ENCODE measurements at places on chromosomes 3 and 15.

- no peak for DNase-seq
Measured at GRCh38 chr3:172987273-172987672, 153.8 kb downstream of the SPATA16 start.

DNA sequence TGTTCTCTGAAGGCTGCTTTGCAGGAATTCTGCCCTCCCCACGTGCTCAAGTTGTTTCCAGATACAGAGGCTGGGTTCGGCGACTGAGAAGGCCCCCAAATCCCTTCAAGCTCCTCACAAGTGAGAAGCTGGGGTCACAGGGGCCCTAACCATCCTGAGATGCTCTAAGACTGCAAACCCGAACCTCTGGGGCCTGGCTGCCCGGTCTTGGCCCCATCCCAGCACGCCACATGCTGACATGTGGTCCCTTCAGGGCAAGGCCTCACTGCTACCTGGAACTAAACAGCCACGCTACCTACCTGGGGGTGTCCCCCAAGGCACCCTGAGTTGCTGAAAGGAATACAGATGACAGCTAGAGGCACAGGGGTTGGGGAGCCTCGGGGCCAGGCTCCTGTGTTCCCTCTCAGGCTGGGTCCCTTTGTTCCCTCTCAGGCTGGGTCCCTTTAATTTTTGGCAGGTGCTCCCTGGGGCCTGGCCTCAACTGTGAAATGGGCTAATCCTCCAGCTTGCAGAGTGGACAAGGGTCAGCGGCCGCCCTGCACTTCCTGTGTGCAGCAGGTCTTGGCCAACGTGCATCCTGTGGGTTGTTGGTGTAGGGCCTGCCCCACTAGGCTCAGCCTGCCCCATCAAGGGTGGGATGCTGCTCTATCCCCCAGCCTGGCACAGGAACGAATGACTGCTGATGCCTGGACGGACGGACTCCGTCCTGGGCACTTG, 32.5 kb downstream of the KLHL25 start:
- DNase-seq = no peak

GRCh38 chr3:73143401-73143800, 81.9 kb downstream of the EBLN2 start:
- no peak for DNase-seq

GRCh38 chr15:51558876-51559275, 63.7 kb downstream of the DMXL2 start:
- no peak for DNase-seq

GRCh38 chr15:99562238-99562637, 3.5 kb upstream of the MEF2A start:
- DNase-seq = no peak

GRCh38 chr15:92014281-92015030, 160.9 kb downstream of the SLCO3A1 start:
- DNase-seq = no peak

DNA sequence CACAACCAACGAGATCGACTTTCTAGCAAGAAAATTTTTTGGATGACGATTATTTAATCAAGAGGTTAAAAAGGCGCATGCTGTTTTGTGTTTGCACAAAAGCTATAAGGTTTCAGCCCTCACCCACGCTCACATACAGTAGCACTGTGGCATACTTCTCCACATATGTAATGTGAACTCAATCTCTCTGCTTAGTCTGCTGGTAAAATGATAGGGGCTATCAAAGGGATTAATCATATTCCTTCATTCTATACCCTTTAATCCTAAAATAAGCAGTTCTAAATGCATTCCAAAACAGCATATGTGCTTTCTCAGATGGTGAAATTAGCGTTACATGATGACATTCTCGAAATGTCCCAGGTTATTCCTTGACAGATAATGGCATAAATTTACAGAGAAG, 196.9 kb upstream of the PRICKLE2 start:
- no peak for DNase-seq

GRCh38 chr15:69820819-69821218, 276.9 kb downstream of the TLE3 start:
- no peak for DNase-seq

DNA sequence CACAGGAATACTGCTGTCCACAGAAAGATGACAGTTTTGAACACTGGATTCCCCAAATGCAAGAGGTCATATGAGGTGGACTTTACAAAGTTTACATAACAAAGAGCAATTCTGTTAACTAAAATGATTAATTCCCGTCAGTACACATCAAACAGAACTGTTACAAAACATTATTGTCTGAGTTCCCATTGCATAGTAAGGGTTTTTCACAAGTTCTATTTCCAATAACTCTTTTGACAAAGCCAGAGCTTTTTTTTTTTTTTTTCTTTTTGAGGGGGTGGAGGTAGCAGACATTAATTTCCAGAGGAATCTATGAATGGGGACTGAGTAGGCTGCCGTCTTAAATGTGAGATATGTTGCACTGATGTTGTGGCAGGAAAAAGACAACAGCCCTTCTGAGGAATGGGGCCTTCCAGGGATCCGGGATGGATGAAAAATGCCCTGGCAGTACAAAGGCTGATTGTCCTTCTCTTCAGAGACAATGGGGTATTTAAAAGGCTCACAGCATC, 178.1 kb upstream of the KBTBD8 start:
- no peak for DNase-seq

DNA sequence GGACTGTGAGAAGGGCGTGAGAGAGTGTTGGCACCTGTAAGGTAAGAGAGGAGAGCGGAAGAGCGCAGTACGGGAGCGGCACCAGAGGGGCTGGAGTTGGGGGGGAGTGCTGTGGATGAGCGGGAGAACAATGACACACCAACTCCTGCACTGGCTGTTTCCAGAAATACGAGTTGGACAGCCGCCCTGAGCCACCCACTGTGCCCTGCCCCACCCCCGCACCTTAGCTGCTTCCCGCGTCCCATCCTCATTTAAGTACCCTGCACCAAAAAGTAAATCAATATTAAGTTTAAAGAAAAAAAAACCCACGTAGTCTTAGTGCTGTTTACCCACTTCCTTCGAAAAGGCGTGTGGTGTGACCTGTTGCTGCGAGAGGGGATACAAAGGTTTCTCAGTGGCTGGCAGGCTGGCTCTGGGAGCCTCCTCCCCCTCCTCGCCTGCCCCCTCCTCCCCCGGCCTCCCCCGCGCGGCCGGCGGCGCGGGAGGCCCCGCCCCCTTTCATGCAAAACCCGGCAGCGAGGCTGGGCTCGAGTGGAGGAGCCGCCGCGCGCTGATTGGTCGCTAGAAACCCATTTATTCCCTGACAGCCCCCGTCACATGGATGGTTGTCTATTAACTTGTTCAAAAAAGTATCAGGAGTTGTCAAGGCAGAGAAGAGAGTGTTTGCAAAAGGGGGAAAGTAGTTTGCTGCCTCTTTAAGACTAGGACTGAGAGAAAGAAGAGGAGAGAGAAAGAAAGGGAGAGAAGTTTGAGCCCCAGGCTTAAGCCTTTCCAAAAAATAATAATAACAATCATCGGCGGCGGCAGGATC, at the start of gene SOX2:
SOX2 (plus strand) TSS at position 601 of the 811 bp plus-strand sequence. CDS start 436 bp downstream, outside the sequence.
- no peak for DNase-seq

- DNase-seq = no peak
Measured at GRCh38 chr3:85051786-85052185, 93.0 kb downstream of the CADM2 start.

GRCh38 chr15:61053401-61053965, 175.6 kb downstream of the RORA start:
- DNase-seq = no peak

DNA sequence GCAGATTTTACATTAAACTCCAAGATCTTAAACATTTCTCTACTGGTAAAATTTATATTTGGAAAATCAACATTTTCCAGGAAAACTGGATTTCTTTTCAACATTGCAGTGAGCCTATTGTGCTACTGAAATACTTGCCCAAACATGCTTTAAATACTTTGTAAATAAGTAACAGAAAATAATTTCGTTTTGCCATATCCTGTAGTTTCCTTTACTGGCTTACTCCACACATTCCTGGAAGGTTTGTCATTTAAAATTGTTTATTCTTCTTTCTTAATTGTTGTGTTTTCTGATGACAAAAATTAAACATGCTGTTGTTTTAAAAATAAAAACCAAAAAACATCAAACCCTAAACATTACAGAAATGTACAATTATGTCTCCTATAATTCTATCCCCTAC, 22.0 kb downstream of the ACAD11 start:
- no peak for DNase-seq

DNA sequence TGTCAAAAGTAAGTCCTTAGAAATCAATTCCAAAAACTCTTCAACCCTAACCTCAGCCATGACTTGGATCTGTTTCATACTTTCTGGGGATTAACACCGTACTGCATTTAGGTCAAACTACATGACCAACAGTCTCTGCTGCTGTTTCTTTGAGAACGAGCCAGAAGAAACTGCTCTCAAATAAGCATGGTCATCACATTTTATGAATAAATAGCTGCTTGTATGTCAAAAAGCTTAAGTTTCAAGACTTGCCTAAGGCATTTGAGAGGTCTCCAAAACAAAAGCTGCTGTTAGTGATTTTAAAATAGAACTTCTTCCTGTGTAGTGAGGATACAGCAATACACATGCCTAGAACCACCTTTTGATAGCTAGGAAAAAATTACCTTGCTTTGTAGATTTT, 166.3 kb upstream of the CHRM5 start:
- no peak for DNase-seq

GRCh38 chr3:187293516-187294430, 2.2 kb upstream of the MASP1 start:
- no peak for DNase-seq

GRCh38 chr3:39189959-39190269, 2.5 kb downstream of the XIRP1 start:
- DNase-seq = no peak

DNA sequence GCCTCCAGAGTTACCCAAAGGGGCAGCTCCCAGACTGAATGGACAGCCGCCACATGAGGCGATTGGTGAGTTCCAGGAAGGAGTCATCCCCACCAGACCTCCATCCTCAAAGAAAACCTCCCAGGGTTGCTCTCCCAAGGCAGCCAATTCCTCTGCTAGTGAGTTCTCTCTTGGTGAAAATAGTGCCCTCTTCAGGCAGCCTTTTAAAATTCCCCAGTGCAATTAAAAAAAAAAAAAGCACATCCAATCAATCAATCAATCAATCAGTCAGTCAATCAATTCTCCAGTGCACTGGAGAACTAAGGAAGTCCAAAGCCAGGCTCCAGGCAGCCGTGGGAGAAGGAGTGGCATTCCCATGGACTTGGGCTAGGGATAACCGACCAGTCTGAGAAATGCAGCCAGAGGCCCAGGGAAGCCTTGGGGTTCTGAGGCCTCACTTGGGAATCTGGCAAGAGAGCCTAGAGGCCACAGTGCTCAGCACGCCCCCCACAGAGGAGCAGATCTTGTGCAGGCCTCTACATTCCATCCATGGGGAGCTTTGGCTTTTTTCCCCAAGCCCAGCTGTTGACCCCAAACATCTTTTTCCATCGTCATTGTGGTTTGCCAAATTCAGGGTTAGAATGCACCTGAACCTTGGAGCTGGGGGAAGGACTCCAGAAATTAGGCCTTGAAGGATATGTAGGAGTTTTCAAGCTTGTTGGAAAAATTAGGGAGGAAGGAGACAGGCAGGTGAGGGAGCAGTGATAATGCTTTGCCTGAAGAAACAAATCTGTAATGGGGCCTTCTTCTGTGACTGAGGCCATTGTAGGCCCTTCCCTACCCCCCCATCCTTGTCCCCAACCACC, 4.8 kb downstream of the PAQR5 start:
- no peak for DNase-seq

GRCh38 chr3:122898298-122898697, 103.4 kb downstream of the SLC49A4 start:
- DNase-seq = no peak

DNA sequence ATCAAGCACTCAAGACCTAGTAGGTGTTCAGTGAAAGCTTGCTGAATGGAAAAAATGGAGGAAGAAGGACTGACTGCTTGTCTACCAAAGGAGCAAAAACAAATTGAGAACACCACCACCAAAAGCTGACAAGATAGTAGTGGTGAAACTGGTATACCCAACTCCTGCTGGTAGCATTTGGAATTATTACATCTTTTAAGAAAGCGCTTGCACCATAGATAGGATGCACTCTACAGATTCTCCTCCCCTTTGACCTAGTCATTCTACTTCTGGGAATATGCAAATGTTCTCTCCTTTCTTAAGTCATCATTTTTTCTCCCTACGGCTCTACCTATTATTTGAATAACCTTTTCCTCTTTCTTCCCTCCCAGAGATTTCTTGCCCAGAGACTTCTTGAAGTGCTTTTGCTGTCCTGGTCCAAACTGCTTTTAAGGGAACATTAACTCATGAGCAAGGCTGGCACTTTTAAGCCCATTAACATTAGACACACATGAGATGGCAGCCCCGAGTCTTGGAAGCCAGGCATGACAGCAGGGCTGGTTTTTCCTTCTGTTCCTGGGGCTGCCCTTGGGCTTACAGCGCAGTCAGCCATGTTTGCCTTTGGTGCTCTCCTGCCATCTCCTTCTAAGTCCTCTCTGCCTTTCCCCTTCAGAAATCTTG, 75.0 kb upstream of the TLE3 start:
- no peak for DNase-seq

GRCh38 chr3:22319446-22319845, 568.4 kb upstream of the ZNF385D start:
- no peak for DNase-seq

- no peak for DNase-seq
Measured at GRCh38 chr3:16031434-16031833, 143.0 kb upstream of the GALNT15 start.

DNA sequence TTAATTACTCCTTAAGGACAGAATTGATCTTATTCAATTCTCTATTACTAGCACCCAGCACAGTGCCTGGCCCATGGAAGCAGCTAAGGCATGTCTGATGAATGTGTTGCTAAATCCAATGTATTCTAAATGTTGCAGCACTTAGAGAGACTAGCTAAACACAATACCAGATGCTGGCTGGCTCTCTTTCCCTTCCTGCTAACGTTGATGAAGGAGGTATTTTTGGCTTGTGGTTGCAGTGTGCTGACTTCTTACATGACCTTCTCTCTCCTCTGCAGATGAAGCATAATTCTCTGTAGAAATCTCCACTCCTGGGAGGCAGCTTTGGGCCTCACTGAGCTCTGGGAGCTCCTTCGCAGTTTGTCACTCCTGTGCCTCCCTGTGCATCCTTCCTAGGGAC, 183.6 kb downstream of the PEX5L start:
- no peak for DNase-seq

DNA sequence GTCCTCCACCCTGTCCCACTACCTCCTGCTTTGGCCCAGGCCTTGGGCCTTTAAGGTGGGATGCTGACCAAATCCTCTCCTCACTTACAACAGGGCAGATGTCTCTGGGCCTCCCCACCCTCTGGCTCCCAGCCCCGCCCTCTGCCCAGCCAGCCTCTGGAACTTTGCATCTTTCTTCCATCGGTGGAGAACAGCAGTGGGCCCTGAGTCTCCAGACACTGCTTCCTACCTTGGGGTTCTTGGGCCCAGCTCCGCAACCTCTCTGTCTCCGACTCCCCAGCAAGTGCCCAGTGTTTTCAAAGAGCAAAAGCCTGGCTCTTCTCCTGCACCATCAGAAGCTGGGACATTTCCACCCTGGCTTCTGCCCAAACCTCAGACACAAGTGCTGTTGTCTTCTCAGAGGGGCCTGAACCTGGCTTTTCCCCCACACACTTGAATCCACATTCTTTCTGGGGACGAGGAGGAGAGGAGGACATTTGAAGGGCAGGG, 33.1 kb downstream of the MRAS start:
- DNase-seq = no peak

All from stimulated activated CD4-positive, alpha-beta T cell treated with anti-CD3 and anti-CD28 coated beads, Interleukin-15, amount 100 ng/mL, for 1 hour (primary cell).